H7 (cell line): ENCODE measurements at places on chromosomes 7 and 10.

DNA sequence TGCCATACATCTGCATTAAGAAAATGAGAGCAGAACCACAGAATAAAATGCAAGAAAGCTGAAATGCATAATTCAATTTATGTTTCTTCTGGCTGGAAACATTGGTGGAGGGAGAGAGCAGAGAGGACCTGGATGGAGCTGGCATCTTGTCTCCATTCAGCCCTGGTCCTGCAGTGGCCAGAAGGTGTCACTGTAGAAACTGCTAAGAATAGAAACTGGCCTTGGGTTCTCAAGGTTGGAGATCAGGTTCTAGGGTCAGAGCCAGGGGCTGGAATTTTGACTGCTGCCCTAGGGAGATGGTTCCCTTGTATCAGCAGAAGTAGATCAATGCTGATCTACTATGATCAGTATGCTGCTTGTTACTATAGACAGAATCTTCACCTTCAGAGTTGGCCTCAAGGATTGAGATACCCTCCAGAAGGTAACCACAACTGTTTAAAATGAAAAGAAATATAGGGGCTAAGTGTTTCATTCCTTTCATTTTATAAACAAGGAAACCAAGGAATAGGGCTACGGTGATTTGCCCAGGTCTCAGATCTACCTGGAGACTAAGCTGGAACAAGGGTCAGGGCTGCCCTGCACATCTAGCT lies 13.1 kb downstream of the TAS2R41 start:
- peak; percentile 47 for DNase-seq

GRCh38 chr7:36966039-36966438 lies 241.7 kb upstream of the AOAH start:
- no peak for DNase-seq

- DNase-seq, result no peak
These were observed 18.2 kb downstream of the LIPF start for GRCh38 chr10:88682491-88682890.

DNA sequence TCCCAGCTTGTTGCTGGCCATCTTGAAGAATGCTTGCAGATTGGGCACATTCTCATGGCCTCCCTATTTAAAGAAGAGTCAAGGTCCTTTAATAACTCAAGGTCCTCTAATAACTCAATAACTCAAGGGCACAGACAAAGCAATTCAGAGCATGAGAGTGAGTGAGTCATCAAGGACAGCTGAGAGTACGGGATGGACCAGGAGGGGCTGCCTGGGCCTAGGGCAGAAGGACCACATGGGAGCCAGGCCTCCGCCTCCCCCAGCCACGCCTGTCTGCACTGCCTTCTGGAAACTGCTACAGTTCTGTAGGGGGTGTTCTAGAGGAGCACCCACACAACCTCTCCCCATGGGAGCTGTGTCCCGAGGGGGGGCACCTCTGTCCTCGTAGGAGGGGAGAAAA lies 48.9 kb downstream of the ZNF503 start:
- DNase-seq, result no peak

DNA sequence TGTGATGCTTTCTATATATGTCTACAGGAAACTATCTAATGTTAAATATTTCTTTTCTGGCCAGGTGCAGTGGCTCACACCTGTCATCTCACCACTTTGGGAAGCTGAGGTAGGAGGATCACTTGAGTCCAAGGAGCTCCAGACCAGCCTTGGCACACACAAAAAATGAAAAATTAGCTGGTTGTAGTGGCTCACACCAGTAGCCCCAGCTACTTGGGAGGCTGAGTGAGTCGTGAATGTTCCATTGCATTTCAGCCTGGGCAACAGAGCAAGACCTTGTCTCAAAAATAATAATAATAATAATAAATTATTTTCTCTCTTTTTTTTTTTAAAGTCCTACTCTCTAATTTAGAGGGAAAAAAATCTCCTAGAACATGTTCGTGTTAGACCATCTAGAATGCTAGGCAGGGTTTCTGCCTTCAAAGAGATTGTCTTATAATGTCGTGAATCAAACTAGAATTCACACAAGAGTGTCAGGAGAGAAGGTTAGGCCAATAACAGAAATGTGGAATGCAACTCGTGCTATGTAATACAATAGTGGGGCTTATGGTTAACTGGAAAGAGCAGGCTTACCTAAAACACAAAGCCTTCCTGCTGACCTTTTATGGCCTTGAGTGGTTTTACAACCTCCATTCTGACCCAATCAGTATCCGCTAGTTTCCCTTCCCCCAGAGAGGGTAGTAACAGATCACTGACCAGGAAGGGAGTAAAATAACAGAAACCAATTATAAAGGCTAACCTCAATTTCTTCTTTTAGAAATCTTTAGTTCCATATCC lies 46.3 kb downstream of the MYOF start:
- peak; percentile 58 for DNase-seq

- no peak for DNase-seq
These were observed 345.9 kb upstream of the GALNT17 start for GRCh38 chr7:70786076-70786475.

DNA sequence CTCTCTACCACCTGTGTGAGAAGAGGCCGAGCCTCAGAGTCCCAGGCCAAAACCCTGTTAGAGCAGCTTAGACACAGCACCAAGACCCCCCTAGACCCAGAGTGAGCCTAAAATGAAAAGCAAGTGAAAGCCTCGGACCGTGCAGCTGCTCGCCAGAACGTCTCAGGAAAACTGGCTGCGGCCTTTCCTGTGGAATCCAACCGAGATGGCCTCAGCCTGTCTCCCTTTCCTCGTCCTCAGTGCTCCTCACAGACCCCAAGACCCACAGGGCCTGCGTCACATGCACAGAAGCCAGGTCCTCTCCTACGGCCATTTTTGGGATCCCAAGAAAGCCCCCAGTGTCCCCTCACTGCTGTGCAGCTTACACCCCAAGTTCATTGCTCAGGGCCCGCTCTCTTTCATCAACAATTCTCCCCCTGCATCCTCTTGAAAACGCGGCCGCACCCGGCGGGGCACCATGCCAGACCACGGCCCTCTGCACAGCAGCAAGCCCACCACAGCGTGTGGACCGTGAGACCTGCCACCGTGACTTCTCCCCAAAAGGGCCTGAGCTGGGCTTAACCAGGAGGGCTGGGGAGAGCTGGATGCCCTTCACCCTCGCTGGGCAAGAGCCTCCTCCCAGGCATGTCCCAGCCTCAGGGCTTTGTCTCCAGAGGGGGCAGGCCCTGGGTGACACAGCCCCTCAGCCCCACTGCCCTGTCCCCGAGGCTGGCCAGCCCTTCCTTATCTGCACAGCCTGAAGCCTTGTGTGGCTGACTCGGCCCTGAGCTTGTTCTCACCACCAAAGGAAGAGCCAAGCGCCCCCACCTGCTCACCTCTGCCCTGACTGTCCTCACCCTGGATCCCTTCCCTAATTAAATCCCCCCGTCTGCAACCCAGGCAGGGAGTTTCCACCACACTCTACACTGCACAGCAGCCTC lies 142.9 kb downstream of the PTPRN2 start:
- DNase-seq, result peak; percentile 77

- DNase-seq, result no peak
These were observed 125.4 kb downstream of the JAZF1 start for GRCh38 chr7:28055161-28055544.

DNA sequence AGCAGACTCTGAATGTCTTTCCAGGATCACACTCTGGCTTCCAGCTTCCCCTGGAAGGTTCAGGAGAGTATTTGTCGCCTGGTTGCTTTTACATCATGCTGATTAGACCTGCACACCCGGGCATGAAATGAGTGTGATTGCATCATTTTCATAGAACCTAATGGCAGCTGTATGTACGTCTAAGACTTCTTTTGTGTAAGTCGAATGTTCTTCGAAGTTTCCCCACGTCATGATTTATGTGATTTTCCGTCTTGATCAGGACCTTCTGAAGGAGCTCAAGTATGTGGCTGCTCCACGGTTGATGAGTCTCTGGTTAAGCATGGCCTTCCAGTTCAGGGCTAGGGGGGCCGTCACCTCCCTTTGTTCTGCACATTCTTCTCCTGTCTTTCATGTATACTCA lies 4.5 kb downstream of the EIF4H start:
- DNase-seq, result no peak

- peak; percentile 90 for DNase-seq
These were observed 16.2 kb downstream of the LDB3 start for GRCh38 chr10:86684331-86685097.

GRCh38 chr7:102119213-102119651 lies 167.4 kb upstream of the SH2B2 start:
- no peak for DNase-seq

DNA sequence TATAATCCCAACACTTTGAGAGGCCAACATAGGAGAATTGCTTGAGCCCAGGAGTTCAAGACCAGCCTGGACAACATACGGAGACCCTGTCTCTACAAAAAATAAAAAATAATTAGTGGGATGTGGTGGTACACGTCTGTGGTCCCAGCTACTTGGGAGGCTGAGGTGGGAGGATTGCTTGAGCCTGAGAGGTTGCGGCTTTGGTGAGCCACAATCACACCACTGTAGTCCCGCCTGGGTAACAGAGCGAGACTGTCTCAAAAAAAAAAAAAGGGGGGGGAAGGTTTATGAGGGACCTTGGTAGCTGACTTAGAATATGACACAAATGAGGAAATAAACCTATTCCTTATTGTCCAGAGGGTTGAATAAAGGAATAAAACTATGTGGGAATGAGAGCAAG lies 30.8 kb downstream of the SCD start:
- no peak for DNase-seq

- no peak for DNase-seq
These were observed 281.8 kb upstream of the KLF6 start for GRCh38 chr10:4066581-4067390.

DNA sequence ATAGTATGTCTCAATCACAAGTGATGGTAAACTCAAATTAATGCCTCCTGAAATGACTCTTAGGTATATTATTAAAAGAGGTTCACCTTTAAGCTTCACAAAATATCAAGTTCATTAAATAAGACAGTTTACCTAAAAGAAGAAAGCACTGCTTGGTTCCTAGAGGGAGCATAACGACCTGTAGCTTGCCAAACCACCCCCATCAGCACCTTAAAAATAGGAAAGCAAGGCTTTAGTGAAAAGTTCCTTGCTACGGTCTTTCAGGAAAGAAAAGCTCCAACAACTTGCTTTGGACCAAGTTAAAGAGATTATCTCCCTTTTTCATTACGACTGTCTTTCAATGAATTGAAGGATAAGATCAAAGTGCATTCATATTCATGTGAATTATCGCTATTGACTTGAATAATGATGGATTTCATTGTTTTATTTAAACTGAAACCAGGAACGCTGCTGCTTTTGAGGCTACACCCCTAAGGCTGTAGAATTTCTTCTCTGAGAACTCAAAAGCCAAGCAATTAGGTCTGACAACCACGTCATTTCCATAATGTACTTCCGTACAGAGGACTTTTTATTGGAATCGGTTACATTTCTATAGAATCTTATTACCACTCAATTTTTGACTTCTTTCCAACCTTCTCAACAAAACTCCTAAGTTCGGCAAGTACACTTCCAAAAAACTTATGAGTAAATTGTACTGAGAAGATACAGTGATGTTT lies 7.0 kb upstream of the SPAG6 start:
- DNase-seq, result no peak

DNA sequence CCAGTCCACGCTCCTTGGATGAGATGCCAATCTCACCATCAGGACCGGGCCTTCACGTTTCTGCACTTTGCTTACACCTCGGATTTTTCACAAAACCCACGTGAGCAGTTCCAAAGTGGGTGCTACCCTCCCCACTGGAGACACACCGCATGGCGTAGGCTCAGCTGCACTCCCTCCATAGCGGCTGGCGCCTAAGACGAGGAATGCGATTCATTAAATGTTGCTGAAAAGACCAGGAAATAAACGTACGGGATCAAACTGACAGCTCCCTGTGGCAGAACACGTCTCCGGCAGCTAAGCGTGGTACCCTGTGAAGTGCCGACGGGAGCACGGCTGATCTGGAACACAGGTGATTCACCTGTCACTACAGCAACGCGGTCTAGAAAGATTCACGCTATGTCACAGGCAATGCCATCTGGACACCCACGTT lies 209.0 kb downstream of the DIP2C start:
- no peak for DNase-seq

GRCh38 chr7:14389595-14389994 lies 400.1 kb upstream of the ETV1 start:
- DNase-seq, result no peak

GRCh38 chr7:127652333-127653248 lies 597 bp downstream of the SND1 start:
- no peak for DNase-seq

DNA sequence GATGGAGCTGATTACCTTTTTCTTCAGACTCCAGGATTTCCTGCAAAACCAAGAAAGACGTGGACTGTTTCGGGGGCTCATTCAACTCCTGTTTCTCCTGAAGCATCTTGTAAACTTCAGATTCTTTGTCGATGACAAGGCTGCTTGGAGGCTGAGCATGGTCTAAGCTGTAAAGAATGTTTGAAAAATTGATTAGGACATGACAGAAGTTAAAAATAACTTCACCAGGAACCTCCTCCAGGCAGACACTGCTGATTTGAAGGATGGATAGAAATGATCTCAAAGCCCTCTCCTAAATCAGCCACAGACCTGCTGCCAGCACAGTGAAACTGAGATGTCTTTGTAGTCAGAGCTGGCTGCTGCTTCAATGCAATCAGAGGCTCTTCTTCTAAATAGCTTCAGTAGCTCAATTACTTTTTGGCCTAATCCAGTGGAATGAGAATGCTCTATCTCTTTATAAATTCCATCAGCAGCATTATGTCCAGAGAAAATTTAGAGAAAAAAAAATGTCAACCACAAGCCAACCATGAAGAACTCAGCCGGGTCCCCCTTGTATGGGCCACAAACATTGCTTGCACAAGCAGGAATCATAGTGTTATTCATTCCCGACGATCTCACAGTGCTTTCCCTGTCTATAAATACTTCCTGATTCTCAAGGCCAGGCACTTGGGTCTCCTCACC lies 43.5 kb downstream of the PDLIM1 start:
- no peak for DNase-seq

DNA sequence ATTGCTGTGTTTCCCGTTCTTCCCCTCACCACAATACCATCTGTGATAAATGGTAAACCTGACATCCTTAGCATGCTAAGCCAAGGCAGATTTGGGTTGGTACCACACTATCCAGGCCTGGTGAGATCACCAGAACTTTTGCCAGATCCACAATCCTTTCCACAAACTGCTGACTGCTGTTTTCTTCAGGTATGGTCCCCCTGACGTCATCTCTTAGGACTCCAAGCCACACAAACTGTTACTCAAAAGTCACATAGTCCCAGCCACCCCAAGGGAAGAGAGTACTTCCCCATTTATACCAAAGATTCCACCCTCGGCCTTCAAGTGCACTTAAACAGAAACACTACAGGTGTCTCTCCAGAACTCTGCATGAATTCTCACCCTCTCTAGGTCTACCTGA lies 34.8 kb downstream of the SLC25A13 start:
- no peak for DNase-seq
